ENCODE measurements at places on chromosomes 6 and 20.
A peak's percentile ranks its signal among the peaks of the same experiment; 100 is the strongest.

DNA sequence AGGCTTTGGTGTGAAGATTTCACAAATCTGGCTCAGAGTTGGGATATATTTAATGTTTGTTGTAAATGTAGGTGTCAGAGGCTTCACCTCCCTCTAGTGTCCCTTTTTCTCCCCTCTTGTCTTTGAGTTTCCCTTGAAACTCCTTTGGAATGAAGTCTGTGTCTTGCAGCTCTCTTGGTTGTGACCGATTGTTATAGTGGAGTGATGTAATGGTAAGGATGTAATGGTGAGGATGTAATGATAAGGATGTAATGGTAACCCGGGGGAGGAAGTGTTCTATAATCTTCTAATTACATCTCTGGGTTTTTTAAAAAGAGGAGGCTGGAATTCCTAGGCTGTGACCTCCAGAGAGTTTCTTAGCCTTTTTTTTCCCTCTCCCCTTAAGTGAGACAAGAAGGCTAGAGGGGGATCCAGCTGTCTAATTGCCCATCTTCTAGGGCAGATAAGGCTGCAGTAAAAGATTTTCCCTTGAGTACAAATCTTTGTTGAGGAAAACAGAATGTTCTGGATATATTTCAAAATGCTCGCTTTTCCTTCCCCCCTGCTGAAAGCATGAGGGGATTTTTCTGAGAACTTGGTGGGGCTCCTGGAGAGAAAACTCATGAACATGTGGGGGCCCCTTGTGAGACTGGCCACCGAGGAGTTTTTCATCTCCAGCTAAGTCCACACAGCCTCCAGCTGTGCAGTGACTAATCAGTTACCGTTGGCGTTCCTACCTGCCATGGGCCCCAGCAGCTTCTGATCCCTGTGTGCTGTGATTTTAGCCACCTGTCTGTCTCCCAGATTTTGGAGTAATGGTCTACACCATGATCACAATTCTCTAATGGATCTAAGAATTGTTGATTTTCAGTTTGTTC, 156.7 kb upstream of the PMEPA1 start:
- DNase-seq: no peak

DNA sequence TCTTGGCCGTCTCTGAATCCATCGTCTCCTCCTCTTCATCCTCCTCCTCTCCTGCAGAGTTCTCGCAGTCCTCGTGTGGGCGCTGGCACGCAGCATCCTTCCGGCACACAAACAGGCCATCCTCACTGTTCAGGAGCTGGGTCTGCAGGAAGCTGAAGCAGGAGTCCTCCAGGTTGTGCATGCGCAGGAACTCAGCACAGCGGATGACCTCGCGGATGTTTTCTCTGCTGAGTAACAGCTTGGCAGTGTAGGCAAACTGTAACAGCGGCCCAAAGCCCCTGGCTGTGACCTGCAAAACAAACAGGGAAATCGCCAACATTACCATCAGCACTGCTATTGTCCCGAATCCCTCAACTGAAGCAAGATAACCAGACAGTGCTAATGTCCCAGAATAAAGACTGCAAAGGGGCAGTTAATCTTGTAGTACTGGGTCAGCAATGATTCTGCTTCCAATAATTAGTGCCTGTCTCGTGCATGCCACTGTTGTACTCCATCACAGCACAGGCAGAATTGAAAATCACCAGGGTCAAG, 57.4 kb downstream of the GJA10 start:
- DNase-seq: peak; percentile 49

GRCh38 chr20:17835934-17836300, 132.7 kb downstream of the SNX5 start:
- no peak for DNase-seq

DNA sequence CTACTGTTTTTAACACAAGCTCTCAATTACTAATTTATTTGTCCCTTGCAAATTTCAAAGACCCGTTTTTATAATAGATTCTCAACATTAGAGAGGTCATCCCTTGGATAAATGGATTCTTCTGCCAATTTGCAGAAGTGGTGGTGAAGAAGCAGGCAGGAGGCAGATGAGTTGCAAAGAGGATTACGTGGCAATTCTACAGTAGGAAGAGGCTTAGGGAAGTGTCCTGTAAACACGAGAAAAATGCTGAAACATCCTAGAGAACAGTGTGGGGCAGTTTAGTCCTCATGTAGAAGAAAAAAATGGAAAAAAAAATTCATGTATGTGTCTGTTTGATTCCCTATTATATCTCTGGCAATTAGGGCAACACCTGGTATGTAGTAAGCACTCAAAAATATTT, 87.6 kb downstream of the BMP2 start:
- DNase-seq: no peak

DNA sequence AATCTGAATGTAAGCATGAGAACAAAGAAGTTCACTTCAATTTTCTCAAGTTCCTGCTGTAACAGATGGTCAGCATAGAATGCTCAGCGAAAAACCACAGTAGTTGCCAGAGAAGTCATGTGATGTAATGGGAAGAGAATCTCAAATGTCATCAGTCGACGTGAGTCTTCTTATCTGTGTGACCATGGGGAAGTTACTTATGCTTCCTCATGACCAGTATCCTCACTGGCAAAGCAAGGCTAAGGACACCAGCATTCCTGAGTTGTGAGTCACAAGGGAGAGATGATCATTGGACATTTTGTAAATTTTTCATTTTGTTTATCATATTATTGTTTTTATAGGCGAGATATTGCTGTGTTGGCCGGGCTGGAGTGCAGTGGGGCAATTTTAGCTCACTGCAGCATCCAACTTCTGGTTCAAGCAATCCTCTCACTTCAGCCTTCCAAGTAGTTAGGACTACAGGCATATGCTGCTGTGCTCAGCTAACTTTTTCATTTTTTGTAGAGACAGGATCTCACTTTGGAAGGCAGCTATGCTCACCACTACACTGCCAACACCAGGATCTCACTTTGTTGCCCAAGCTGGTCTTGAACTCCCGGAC, 21.9 kb downstream of the SGK1 start:
- no peak for DNase-seq

- no peak for DNase-seq
Observed at GRCh38 chr6:18265787-18266522, 1.6 kb upstream of the DEK start.

DNA sequence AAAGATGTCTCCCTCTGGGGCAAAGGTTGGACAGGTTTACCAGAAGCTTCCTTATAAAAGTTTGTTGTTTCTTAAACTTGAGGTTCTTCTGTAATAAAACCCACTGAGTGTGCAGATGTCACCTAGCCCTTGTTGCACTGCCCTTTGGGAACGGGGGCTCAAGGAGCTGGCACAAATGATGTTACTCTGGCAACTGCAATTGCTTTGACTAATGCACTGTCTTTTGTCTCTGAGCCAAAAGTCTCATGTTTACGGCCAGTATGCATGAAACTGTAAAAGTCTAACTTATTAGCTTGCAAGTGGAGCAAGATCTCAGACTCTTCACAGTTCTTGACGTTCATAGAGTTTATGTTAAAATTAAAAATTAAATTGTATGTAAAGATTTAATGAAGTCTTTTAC, 655.7 kb downstream of the EPHA7 start:
- DNase-seq: no peak

GRCh38 chr6:35067234-35067633, 73.9 kb downstream of the TCP11 start:
- DNase-seq: no peak

- DNase-seq: no peak
Observed at GRCh38 chr6:29590218-29590808, 5.4 kb downstream of the OR2H2 start.

DNA sequence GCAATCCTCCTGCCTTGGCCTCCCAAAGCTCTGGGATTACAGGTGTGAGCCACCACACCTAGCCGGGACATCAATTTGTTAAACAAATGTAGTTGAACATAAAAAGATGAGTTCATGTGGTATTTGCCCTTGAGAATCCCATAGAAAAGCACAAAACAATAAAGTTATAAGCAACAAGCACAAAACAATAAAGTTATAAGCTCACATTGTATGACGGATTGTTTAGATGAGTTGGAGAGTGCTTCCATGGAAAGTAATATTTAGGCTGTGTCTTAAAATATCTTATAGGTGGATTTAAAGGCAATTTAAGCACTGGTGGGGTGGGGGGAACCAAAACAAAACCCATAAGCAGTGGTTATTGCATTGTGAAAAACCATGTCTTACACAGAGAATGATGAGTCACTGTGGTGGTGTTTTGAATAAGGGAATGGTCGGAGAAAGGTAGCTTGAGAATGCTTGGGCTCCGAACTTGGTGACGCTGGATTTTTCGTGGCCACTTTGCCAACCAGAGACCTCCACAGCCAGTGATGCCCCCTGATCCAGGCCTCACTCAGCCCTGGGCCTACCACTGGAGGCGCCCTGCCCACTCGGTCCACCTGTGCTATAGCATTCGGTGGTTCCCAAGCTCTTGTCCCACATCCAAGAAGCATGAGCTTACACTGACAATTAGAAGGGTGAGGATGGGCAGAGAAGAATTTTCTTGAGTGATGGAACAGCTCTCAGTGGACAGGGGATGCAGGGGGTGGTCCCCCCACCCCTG, 256.0 kb downstream of the CDKAL1 start:
- no peak for DNase-seq

DNA sequence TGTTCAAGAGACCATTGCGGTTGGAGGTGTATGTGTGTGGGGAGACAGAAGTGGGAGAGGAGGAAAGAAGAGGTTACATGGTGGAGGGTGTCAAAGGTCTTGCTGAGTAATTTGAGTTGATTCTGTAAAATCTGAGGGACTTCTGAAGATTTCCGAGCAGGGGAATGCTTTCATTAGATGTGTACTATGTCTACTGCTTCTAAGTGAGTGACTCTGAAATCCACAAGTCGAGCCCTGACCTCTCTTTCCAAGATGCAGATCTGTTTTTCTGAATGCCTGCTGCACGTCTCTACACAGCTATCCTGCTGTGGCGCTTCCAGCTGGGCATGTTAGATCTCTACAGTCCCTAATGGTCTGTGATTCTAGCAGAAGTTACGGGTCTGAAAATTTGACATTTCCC, 209.8 kb downstream of the ATXN1 start:
- no peak for DNase-seq

GRCh38 chr20:49627329-49627761, 59.4 kb upstream of the PTGIS start:
- DNase-seq: no peak

DNA sequence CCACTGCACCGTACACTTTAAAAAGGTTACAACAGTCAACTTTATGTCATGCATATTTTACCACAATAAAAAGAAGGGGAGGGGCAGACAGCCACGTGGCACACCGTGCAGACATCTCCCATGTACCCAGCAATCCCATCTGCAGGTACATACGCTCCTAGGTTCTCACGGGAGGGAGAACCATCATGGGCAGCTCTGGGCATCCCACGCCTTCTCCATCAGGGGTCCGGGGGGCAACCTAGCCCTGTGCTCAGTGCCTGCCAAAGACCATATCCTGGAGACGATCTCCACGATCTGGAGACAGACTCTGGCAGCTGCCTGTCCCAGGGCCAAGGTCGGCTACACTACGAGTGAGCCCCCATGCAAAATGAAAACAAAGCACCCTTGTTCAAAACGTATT, 2.5 kb upstream of the BNIP5 start:
- DNase-seq: no peak

DNA sequence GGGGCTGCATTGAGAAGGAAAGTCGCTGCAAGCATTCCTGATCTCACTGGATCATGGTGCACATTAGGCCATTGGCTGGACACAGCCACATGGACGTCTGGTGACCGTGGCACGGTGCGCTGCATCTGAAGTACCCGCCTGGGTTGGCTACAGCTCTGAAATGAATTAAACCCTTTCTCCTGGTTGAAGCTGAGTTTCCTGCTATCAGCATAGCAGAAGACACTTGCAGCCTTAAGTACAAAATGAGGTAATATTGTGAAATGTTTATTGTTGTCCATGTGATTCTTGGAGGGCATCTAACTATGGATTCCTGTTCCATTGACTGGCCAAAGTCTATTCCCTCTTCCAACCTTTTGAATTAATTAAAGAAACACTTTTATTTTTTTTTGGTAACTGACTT, 89.8 kb upstream of the ADTRP start:
- no peak for DNase-seq

GRCh38 chr6:127459231-127459641, at the start of gene KIAA0408:
TSS of gene KIAA0408 (minus strand) at chr6:127459389. CDS start at chr6:127453981, 5,408 bp downstream.
- DNase-seq: no peak

DNA sequence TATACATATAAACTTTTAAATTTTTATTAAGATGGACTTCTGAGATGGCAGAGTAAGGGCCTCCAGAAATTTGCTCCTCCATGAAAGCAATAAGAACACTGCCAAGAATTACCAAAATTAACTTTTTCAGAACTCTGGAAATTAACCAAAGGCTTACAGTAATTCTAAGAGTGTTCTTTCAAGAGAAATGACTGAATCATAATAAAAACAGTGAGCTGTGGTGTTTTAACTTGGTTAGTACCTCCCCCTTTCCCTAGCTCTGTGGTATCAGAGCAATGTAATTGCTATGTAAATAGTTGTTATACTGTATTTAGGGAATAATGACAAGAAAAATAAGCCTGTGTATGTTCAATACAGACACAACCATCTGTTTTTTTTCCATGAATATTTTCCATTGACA, 19.0 kb downstream of the HECA start:
- DNase-seq: no peak

GRCh38 chr6:157258878-157259277, 64.4 kb downstream of the TMEM242 start:
- DNase-seq: no peak

GRCh38 chr20:57609842-57610167, 10.4 kb downstream of the ZBP1 start:
- no peak for DNase-seq

All from activated CD8-positive, alpha-beta memory T cell treated with anti-CD3 and anti-CD28 coated beads for 24 hours (primary cell).